ENCODE measurements at places on chromosomes 7 and 10.
A peak's percentile ranks its signal among the peaks of the same experiment; 100 is the strongest.

- ATAC-seq: peak; percentile 34
Measured at GRCh38 chr10:29699621-29700020, 64.8 kb upstream of the SVIL start.

DNA sequence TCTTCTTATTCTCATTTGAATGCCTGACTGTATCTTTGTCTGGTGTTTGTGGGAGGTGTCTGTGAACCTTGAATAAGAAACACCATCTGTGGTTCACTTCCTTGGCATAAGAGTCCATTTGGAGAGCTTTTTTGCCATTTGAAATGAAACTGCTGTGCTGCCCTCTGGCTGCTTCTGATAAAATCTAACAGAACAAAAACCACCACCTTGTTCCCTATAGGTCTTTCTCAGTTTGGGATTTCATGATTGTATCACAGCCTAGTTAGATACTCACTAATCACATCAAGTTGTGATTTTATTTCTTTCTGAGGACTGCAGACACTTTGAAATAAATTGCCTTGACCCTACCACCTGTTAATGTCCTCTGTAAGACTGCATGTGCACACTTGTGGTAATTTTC, 102.7 kb upstream of the FAM13C start:
- ATAC-seq: no peak

GRCh38 chr10:120436439-120437112, 20.5 kb upstream of the PLPP4 start:
- no peak for ATAC-seq

GRCh38 chr10:13994932-13995331, 335.8 kb downstream of the FRMD4A start:
- no peak for ATAC-seq

GRCh38 chr10:97724341-97724941, 10.9 kb downstream of the MARVELD1 start:
- ATAC-seq: peak; percentile 67

- ATAC-seq: peak; percentile 80
Measured at GRCh38 chr10:46992803-46993561, 81.8 kb downstream of the PTPN20 start.

DNA sequence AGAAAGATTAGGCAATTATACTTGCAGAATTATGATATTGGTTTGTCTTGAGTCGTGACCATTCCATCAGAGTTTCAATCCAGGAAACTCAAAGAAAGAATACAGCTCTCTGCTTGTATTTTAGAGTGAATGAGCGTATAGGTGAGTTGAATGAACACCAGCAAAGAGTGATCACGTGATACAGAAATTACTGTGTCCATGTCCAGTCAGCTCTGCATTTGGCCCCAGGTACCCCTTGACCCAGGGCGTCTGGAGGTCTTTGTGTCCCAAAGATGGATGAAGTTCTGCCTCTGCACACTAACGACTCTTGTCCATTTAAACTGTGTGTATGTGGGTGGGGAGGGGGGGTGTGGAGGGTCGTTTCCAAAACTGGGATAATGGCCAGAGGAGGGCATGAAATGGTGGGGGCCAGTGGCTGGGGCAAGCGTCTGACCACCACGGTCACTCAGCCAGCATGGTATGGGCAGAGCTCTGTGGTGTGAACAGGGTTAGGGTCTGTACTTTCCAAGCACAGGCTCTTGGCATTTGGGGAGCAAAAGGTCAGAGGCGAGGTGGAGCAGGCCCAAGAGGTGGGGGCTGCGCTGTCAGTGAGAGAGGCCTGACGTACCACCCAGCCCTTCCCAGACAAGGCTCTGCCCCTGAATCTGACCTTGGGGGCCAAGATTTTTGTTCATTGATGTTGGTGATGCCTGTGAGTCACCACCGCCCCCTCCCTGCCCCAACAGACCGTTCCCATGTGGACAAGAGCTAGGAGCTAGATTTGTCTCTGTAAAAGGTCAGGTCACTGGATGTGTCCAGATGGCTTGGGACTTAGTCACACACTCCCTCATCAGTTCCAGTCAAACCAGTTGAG, 1.4 kb downstream of the PTPRE start:
- ATAC-seq: no peak

DNA sequence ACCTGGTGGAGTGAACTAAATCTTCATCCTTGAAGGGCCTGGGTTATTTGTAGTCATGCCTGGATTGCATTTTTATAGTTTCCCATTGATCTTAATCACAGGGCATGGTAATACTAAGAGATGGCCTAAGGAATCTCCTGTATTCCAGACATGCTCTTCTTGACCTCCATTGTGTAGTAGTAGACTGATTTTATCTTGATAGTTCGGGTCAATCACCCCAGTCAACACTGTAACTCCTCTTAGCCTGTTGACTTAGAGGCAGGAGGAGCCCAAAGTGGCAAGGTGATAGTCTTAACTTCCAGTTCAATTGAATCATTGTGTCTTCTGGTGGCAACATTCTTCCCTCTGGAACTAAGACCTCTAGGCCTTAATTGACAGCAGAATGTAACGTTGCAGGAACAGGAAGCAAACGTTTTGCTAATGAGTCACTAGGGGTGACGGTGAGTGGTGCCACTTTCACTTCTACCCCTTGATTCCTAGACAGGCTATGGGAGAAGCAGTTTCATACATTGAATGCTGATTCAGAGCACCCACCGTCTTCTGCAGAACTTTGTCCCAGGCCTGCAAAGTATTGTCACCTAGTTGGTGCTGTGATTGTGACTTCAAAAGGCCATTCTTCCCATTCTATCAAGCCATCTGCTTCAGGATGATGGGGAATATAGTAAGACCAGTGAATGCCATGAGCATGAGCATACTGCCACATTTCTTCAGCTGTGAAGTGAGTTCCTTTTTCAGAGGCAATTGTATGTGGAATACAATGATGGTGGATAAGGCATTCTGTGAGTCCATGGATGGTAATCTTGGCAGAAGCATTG, 24.0 kb upstream of the PAPSS2 start:
- ATAC-seq: no peak

- no peak for ATAC-seq
Measured at GRCh38 chr7:107495516-107495915, 25.7 kb downstream of the GPR22 start.

- ATAC-seq: no peak
Measured at GRCh38 chr7:22317632-22318031, 39.3 kb downstream of the RAPGEF5 start.

- no peak for ATAC-seq
Measured at GRCh38 chr10:37794305-37794976, 63.0 kb downstream of the ZNF248 start.

- ATAC-seq: no peak
Measured at GRCh38 chr7:107632492-107632865, 28.1 kb upstream of the SLC26A4 start.

DNA sequence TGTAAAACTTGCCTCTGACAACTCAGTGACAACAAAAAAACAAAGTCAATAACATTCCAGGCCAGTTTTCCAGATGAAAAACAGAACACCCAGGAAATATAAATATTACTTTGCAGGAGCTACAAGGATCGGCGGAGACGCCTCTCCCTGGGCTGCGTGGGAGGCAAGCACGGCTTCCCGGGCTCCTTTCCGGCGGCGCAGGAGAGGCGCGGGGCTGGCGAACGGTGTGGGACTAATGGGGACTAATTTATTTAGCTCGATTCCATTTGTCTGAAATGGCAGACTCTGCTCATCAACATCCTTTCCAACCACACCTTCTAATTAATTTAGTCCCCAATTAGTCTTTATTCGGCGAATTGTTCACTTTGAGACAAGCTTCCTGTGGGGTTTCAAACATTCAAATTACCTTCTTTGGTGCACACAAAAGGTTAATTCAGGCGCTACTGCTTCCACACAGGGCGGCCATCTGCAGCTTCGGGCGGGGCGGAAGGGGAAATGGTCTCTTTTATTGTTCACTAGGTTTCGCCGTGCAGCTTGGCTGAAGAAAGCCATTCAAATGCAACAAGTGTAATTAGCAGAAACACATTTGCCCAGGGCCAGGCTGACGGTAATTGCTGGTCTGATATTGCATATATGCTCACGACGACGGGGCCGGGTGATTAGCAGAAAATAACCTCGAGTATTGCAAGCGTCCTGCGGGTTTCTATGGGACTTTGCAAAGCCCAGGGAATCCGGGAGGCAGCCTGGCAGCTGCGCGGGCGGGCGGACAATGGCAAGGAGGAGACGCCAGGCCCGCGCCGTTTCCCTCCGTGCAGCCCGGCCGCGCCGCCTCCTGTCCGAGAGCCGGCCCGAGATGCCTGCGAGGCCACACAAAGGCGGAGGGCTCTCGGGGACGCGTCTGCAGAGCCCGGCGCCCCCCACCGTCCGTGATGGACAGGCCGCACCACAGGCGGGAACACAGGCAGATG, 270.1 kb downstream of the PTPRN2 start:
- no peak for ATAC-seq

DNA sequence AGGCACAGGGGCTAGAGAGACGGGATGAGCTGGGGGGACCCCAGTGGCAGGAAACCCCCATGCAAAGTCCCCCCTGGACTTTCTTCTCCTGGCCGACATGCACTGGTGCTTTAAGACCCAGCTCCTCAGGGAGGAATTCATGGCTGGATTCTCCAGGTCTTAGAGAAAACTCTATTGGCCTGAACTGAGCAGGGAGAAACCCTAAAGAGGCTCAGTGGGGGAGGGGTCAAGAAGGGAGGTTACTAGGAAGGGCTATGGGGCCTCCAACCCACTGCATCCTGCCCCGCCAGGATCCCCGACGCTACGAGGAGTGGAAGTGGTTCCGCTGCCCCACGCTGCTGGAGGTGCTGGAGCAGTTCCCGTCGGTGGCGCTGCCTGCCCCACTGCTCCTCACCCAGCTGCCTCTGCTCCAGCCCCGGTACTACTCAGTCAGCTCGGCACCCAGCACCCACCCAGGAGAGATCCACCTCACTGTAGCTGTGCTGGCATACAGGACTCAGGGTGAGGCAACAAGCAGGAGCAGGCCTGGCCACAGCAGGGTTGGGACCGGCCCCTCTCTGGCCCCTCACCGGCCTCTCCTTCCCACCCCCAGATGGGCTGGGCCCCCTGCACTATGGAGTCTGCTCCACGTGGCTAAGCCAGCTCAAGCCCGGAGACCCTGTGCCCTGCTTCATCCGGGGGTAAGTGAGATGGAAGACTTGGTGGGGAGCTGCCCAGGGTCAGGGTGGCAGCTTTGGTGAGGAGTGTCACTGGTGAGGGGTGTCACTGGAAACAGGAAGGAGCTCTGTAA, 13.8 kb downstream of the ATG9B start:
- no peak for ATAC-seq

GRCh38 chr10:17512341-17513001, 58.1 kb upstream of the ST8SIA6 start:
- ATAC-seq: peak; percentile 41

GRCh38 chr7:17521437-17521836, 223.0 kb downstream of the AHR start:
- peak; percentile 50 for ATAC-seq

GRCh38 chr10:104293781-104294321, 24.9 kb downstream of the GSTO2 start:
- ATAC-seq: no peak

DNA sequence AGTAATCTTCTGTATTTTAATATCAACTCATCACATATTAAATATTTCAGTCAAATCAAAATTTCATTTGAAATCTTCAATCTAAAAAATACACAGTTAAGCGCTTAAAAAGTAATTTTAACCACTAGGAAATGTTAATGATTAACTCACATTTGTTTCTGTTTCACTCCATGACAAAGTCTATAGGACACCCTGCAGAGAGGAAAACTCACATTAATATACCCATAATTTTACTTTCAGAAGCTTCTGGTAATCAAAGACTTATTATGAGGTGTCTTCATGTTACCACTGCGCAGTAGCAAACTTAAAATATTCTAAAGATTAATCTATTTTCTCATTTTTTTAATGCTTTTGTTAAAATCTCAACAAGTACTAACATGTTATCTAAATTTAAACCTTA, 41.0 kb upstream of the ZNF518A start:
- ATAC-seq: no peak
